ENCODE measurements at places on chromosomes 5 and 9.

DNA sequence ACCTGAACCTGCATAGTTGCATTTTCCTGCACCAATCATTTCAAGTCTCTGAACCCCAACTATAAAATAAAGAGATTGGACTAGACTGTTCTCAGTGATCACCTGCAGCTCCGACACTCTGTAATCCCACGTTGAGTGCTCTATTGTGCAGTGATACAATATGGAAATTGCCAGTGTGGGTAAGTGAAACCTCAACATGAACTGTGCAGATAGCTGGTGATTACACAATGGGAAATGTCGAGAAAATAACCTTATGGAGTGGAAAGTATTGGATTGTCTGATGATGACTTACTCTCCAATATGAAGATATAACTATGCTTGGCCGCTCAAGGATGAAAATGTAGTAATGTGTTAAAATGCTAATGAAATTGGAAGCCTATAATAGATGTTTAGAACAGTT is 293.1 kb upstream of the BRINP1 start:
- DNase-seq = no peak

DNA sequence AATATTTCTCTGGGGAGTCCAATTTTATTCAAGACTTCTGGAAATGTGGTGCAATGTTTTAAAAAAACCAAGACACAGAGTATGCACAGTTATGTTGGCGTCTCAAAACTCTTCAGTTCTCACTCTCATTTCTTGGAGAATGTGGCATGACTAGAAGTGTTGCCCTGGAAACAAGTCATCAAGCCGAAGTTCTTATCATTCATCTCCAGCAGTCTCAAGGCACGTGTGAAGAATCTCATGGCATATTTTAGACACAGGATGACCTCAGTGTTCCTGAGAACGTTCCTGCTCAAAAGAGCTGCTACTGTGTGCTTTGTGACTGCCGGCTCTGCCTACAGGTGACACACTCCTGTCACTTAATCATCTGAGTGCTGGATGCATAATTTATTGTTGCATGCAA is 147.4 kb upstream of the IRX4 start:
- no peak for DNase-seq

GRCh38 chr5:150116667-150117400 is 30.5 kb upstream of the CSF1R start:
- no peak for DNase-seq

GRCh38 chr5:68777135-68777534 is 316.7 kb upstream of the SLC30A5 start:
- DNase-seq = no peak

DNA sequence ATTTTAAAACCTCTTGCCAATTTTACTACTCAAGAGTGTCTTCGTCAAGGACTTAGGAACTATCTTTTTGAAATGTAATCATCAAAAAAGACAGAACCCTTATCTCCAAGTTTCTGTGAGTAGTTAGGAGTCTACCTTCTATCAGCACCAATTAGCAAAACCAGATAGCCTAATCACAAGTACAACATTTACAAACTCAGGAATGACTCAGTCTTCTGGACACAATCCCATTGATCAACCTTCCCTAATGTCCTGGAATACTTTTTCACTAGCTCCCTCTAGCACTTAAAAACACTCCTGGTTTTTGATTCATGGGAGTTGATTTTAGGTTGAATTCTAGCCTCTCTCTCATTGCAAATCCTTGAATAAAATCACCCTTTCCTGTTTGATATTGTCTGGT is 680.7 kb downstream of the PRR16 start:
- DNase-seq = no peak

DNA sequence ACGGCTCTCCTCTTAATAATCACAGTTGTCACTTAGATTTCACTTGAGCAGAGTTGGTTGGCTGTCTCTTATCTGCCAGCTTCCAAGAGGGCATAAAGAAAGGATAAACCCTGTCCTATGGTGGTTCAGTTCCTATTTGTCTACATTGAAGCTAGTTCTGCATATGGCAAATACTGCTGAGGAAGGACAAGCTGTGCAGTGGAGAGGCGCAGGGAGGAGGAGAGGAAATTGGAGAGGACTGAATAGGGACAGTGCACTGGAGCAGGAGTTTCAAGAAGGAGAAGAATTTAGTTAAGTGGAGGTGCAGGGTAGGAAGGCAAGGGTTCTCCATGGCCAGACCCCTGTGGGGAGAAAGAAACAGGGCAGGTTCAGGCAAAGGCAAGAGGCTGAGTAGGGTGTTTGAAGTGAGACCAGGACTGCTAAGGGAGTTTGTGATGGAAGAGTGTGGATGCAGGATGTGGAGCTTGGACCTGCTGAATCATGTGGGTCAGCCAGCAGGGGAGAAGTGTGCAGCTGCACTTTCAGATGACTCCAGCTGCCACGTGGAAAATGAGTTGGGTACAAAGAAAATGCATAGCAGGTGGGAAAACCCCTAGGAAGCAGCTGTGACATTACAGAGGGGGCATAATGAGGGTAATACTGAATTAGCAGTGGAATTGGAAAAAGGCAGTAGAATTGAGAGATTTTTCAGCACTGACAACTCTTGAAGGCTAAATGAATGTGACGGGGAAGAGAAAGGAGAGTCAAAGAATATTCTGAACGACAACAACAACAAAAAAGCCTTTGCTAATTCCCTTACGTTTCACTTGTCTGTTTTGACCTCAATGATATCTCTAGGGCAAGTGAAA is 66.8 kb downstream of the MAMDC2 start:
- no peak for DNase-seq

DNA sequence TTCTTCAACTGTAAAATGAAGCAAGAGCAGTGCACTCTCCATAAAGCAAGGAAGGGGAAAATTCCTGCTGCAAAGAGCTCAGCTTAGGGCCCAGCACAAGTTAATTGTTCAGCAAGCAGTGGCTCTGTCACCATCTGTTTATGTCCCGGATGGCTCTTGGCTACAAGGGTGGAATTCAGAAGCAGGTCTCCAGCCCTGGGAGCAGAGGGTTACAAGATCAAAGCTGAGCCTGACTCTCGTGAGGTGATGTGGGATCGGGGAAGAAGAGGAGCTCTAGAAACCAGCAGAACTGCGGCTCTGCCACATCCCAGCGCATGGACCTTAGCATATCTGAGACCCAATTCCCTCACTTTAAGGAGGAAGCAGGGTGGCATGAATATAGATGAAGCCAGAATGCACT is 25.2 kb upstream of the OLFM1 start:
- no peak for DNase-seq

DNA sequence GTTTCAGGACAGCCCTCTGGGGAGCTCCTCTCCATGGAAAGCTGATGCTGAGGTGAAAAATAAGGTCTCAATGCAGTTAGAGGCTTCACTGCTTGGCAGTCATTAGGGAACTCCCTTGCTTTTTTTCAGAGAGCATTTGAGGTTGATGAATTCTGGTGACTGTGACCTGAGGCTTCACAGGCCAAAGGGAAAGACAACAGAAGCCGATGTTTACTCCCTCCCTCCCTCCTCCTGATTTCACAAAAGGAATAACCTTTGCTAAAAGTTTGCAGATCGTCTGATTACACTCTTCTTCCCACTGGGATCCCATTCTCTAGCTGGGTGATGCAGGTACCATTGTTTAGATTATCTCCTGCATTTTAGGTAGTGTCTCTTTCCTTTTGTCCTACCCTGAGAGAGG is 329.4 kb downstream of the KIF4B start:
- no peak for DNase-seq

DNA sequence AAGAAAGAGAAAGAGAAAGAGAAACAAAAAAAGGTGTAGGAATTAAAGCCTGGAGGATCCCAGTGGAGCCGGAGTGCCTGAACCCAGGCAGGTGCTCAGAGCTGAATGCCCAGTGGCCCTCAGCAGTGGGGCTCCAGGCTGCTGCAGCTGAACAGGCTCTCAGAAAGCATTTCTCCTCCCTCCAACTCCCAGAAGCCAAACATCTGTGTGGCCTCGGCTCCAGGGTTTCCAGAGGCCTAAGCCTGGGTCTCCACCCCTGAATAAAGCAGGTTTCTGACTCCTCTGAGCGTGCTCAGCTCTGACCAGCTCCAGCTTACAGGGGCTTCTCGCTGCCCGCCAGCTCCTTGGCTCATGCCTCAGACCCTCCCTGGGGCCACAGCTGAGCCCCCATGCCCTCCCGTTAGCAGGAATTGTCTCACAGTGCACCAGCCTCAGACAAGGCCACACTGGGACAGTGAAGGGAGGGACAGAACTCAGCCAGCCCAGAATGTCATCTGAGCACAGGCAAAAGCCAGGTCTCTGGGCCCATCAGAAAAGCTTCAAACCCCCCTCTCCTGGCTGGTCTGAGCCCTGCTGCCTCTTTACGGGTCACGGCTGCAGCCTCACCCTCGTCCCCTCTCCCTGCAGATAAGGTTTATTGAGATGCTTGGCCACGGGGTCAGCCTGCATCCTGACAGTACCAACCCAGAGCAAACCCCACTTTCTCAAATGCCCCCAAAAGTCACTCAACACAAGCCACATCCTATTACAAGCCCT is 114.4 kb upstream of the PPP1R26 start:
- DNase-seq = no peak

Measured in CD4-positive, alpha-beta T cell treated with Interleukin-6 at 100 ng/mL for 8 hours (primary cell).